ENCODE measurements at places on chromosomes 3 and 15. TPM values are rescaled to one million over a fixed set of nuclear protein-coding genes. Genes with fewer than 3 reads are reported as not detected.

EFHB gene
- 5.7 TPM for total RNA-seq

ROPN1 gene
- total RNA-seq: not detected

TMC3 gene
- total RNA-seq: not detected

FOXB1 gene
- total RNA-seq: not detected

NDN gene
- 84.7 TPM for total RNA-seq

Data from uterus (tissue), 4 donors.